Right ventricle myocardium inferior (tissue), 1 donor: ENCODE measurements at places on chromosomes 2 and 18. TPM values are rescaled to one million over a fixed set of nuclear protein-coding genes. Genes with fewer than 3 reads are reported as not detected.

- DNase-seq, result no peak
Observed at GRCh38 chr2:197312186-197312585, 1.6 kb upstream of the ANKRD44 start.

The SNED1 gene
- 6.7 TPM for total RNA-seq

The RIT2 gene
- not detected for total RNA-seq

- DNase-seq, result no peak
Observed at GRCh38 chr18:10919851-10920250, 229.5 kb downstream of the PIEZO2 start.

GRCh38 chr18:9961041-9961440 is 47.2 kb downstream of the VAPA start:
- no peak for DNase-seq

DNA sequence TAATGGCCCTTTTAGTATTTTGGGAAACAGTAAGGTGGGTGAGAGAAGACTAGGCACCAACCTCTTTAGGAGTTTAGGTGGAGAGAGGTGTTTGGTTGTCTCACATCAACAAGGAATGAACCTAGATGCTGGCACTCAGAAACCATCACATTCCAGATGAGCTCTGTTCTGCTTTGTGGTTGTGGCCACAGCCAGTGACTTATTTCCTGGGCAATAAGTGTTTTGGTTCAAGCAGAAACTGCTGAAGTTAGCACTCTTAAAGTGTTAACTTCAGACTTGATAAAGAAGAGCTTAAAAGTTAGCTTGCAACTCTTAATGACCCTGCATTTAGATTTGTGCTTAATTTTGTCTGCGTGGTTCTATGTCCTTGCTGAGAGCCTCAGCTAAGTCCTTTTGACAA is 929.2 kb downstream of the SLC4A3 start:
- DNase-seq, result no peak

The KCTD18 gene
- 9.8 TPM for total RNA-seq

The ANO7 gene
- total RNA-seq, result 0.81 TPM

- DNase-seq, result peak; percentile 65
Observed at GRCh38 chr2:134154246-134154645, 99.6 kb upstream of the MGAT5 start.

DNA sequence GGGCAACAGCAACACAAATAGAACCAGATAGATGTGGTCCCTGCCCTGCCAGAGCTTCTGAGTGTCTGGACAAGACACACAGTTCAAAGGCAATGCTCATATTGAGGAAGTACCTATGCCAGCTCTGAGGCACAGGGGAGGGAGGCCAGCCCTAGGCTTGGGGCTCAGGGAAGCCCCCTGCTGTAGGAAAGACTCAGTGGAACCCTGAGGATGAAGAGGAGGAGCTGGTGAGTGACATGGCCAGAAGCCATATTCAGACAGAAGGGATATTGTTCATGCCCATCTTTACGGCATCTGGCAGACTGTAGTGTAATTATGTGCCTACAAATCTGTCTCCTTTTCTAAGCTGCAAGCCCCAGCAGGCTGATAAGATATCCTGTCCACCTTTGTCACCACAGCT is 8.8 kb downstream of the SIGLEC15 start:
- DNase-seq, result no peak

DNA sequence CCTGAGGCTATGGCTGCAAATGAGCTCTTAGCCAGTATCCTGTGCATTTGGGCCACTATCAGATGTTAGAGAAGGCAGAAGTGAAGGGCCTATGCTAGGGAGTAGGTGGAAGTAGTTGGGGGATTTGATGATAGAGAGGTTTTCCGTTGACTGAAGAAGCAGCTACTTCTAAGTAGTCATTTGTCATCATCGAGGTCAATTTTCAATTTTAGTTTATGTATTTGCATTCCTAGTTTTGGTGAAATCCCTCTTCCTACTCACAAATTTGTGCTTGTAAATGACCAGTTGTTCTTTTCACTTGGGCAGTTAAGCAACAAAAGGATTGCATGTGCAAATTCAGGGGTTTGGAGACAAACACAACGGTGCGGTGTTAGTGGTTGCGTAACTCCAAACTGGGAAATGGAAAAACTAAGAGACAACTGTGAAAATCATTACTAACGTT is 48.5 kb upstream of the PELI1 start:
- no peak for DNase-seq

DNA sequence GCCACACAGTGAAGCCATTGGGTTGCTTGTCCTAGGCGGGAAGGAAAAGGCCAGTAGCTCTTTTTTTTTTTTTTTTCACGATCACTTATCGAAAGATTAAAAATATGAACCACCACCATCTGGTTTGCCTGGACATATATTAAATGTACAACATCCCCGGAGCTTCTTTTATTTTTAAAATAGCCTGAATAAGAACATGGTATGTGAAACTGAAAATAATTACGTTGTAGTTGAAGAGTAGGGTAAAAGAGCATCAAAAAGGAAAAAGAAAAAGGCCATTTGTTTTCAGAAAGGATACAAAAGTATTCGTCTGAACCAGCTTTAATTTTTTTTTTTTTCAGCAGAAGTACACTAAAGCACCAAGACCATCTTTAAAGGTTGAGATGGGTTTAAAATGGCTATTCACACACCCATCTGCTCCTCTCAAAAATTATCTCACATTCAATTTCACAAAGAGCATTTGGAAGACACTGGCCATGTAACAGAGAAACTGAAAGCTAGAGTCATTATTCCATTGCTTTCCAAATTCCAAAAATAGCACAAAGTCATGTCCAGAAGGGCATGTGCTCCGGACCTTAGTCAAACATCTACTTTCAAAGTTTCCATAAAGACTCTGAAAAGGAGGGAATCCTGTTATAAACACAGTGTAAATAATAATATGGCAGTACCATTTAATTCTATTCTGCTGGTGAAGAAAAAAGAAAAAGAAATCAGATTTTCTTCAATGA is 82.9 kb downstream of the SCN3A start:
- no peak for DNase-seq

- no peak for DNase-seq
Observed at GRCh38 chr2:211751848-211752247, 786.8 kb downstream of the ERBB4 start.

The HMSD gene
- not detected for total RNA-seq

GRCh38 chr2:225064928-225065327 is 22.7 kb upstream of the DOCK10 start:
- no peak for DNase-seq

DNA sequence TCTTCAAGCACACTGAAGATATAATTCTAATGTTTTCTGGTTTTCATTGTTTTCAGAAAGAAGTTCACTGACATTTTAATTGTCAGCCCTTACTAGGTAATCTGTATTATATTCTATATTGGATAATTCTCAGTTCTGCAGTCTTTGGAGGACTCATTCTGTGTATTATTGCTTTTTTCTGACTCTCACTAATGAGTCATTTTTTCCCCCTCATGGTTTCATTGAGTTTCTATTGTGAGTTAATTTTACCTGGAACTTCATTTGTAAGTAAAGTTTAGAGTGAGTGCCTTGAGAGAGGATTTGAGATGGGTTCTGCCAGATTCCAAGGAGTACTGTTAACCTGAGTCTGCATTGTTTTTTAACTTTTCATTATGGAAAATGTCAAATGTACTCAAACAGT is 90.4 kb upstream of the LYPD1 start:
- no peak for DNase-seq

DNA sequence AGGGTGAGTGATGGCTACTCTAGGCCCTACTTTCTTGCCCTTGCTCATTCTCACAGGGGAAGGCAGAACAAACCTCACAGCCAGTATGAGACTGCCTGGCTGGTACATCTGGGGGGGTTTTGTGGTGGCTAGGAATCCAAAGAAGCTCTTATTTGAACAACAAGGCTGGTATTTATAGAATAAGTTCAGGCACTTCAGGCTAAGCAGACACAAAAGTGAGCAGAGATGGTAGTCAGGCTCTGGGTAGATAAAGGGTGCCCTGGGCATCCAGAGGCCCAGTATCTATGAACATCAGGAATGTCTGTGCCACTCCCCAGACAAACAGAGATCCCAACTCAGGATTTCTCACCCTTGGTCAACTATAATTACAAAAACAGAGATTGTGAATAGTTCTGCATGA is 57.2 kb upstream of the RTN4 start:
- no peak for DNase-seq

GRCh38 chr2:19000776-19001175 is 357.6 kb downstream of the OSR1 start:
- no peak for DNase-seq

DNA sequence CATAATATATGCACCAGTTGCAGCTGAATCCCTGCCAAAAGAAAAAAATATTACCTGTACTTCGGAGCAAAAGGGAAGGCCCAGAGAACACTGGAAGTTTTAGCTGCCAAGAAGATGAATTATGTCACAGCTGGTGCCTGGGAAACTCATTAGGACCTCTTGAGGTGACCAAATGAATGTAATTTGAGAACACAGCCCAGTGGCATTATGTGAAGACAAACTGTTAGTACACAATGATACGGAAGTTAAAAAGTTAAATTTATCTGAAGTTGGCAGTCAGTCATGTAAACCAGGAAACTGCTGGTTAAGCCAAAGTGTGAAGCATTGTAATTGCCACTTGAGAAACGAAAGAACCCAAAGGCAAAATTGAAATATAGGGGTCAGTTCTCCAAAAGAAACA is 80.7 kb downstream of the EML4 start:
- no peak for DNase-seq

DNA sequence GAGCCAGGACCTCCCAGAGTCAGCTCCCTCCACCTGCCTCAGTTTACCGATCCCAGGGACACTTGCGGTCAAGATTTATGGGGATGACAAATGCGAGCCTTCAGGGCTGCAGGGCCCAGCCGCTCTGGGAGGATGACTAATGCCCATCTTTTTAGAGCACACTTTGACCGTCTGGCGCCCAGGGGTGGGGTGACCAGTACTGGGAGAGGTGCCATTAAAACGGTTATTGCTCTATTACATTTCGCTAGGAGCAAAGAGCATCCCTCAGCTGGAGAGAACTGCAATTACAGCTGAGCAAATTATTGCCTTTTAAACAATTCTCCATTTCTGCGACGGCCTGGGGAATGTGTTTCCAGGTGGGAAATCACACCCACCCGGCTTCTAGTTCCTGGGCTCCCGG is 42.6 kb upstream of the HPCAL1 start:
- DNase-seq, result no peak

The CACNB4 gene
- 0.35 TPM for total RNA-seq

The OLA1 gene
- total RNA-seq, result 75.5 TPM

DNA sequence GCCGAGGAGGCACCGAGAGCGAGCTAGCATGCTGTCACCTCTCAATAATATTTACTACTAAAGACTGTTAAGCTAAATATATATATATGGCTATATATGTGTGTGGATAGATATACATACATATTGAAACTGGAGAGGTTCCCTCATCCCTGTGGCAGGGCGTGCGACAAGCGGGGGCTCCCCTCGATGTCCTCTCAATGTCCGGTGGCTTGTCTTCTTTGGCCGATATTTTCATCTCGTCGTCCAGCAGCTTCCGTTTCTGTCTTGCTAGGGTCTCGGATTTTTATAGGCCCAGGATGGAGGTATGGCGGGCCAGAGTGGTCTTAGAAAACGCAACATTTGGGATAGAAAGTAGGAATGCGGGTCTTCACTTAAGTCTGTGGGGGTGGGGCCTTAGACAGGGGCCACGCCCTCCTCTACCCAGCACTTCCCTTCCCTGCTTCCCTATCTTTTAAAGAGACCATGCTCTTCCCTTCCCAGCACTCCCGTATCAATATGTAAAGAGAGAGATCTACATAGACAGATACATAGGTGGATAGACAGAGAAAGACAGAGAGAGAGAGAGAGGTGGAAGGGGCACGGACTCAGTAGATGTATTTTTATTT is 866.8 kb downstream of the DSC3 start:
- no peak for DNase-seq

GRCh38 chr2:117562654-117563053 is 251.8 kb upstream of the DDX18 start:
- DNase-seq, result no peak
